Inflammatory macrophage (primary cell): ENCODE measurements at places on chromosomes 1 and 21.

- DNase-seq = no peak
These were observed 1.6 kb upstream of the ANKRD65 start for GRCh38 chr1:1422465-1423244.

DNA sequence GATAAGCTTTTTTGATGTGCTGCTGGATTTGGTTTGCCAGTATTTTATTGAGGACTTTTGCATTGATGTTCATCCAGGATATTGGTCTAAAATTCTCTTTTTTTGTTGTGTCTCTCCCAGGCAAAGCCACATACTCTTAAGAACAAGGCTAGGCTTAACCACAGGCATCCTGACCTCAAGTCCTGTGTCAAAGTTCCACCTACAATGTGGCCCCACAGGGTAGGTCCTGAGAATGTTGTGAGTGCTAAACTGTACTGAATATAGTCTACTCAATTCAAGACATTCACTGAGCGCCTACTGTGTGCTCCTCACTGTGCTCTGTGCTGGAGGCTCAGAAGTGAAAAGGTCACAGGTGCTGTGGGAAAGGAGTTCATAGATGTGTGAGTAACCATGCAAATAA, 20.6 kb downstream of the DDAH1 start:
- DNase-seq = no peak

DNA sequence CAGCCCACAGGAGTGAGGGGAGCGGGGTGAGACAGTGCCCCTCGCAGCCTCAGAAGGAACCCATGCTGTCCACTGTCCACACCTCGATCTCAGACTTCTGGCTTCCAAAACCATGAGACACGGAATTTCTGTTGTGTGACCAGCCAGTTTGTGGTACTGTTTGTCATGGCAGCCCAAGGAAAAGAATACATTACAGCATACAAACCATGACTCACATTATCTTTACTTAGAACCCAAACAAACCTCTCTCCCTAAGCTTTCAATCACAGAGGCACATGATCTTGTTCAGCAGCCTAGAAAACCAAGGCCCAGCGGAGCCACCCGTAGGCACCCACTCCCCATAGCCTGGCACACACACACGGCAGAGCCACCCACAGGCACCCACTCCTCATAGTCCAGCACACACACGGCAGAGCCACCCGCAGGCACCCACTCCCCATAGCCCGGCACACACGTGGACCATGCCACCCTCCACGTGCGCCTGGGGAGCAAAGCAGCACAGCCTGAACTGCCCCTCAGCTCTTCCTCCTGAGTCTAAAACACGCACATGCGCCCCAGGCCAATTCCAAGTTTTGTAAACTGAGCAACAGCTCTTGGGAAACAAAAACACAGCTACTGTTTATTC, 458 bp upstream of the KRTAP10-4 start:
- DNase-seq = no peak

DNA sequence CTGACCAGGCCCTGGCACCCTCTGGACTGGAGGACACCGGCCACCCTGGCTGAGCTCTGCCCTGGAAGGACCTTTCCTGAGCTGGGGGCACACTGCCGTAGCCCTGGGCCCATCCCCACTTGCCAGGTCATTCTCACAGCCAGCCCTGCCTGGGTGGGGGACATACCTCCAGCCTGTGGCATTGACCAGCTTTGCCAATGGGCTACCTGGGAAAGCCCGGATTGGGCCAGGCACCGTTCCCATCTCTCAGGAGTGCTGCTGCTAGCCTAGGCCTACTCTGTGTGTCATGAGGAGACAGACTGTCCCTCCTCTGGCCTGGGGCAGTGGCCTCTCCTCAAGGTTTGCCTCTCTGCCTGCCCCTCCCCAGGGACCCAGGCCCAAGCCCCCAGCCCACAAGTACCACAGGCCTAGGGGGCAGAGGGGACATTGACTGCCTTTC, 40.0 kb downstream of the COQ8A start:
- DNase-seq = no peak
